SK-N-SH treated with all-trans-retinoic acid at 6 μM for 48 hours (cell line): ENCODE measurements at places on chromosomes 1 and 21.
A peak's percentile ranks its signal among the peaks of the same experiment; 100 is the strongest.

DNA sequence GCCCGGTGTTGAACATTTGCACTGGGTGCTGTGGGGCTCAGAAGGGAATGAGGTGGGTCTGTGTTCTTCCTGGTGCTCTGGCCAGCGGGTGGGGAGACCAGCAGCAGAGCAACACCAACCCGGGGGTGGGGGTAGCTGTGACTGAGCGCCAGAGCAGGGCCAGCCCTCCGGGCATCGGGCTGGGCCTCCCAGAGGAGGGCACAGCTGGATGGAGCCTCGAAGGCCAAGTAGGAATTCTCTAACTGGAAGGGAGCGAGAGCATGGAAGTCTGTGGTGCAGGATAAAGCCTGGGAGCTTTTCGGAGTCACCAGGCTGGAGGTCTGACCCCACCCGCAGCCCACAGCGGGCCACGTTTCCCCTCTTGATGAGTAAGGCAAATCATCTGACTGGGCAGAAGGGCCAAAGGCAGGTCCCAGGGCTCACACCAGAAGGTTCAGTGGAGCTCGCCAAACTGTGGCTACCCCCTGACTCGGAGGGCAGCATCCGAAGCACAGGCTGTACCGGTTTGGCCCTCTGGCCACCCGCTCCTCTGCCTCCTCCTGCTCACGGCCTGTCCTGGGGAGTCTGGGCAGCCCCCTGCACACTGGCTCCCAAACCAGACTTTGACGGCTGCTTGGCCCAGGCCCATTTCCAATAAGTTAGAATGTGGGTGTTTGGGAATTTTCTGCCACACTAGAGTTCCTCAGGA lies 18.8 kb downstream of the SLC1A7 start:
- no peak for ATAC-seq

GRCh38 chr1:228316589-228317387 lies 89.8 kb downstream of the TRIM11 start:
- no peak for ATAC-seq

GRCh38 chr1:200753650-200754198 lies 15.0 kb downstream of the CAMSAP2 start:
- ATAC-seq, result no peak; the same call in 1 of the 3 replicates

DNA sequence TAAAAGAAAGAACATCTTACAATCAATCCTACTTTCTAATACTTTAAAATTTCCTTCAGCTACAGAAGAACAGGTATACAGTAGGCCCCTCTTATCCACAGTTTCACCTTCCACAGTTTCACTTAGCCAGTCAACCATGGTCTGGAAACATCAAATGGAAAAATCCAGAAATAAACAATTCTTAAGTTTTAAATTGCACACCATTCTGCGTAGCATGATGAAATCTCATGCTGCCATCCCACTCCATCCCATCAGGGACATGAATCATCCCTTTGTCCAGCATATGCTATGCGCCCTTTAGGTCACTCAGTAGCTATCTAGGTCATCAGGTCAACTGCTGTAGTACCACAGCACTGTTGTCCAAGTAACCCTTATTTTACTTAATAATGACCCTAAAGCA lies 67.7 kb downstream of the HSF2BP start:
- 0 out of 3 replicates have a peak, but pooled peaks have one; percentile 26 for ATAC-seq

DNA sequence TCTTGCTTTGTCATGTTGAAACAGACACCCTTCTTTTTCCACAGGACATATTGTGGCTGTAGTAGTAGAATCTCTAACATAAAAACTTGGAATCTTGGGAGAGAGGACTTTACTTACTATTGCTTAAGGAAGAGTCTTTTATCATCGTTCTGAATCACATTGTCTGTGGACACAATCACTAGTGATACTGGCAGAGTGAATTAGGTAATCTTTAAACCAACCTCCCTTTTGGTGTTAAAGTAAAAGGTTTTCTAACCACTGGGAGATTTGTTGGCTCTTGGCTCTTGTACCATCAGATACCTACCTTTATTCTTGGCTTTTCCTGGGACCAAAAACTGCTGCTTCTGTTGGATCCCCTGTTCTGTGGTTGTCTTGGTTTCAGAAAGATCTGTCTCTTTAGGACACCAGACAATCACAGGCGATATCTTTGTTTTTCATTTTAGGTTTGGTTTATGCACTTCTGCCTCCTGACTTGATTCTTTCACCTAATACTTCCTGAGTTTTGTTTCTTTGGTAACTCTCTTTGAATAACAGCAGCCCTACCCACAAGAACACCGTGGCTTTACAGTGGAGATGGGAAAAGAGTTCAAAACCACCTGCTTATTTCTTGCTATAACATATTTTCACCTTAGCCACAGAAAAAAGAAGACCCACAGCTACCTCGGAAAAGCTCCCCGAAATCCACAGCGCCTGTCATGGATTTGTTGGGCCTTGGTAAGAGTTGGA lies 36.6 kb upstream of the ZFP69B start:
- ATAC-seq, result no peak

GRCh38 chr21:45578176-45578801 lies 36.0 kb upstream of the SLC19A1 start:
- no peak for ATAC-seq

DNA sequence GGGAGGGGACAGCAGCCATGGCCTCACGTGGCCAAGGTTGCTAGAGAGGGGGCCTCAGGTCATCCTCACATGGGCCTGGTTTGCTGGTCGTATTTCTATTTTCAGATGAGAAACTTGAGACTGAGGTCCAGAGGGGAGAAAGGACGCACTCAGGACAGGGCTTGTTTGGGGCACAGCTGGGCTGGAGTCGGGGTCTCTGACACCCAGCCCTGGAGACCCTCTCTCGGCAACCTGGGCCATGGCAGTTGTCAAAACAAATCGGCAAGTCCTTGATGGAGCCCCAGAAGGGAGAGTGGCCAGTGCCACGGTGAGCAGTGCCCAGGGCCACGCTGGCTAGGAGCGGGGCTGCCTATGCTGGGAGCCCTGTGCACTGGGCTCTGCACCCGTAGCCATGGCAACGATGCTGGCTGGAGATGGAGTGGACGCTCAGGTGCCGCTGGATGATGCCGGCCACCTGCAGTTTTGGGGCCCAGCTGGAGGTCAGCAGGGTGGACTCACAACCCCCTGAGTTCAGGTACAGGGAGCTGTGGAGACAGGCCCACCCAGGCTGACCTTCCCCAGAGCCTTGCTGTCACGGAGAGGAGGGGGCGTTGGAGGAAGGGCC lies 11.1 kb downstream of the LRRC3 start:
- ATAC-seq, result no peak

DNA sequence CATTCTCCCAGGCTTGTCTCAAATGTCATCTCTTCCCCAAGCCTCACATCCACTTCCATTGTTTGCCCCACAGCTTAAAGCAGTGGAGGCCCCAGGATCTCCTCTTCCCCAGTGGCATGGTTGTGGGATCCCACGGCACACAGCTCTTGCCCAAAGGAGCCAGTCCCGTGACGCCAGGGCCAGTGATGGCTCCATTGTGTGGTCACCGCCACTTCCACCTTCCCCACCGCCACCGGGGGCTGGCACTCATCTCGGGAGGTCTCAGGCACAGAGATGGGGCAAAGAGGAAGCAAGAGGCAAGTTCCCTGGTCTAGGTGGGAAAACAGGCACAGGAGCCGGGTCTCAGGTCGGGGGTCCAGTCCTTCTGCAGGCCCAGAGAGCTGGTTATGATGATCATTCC lies 22.9 kb upstream of the ALDH4A1 start:
- ATAC-seq, result no peak

- ATAC-seq, result peak; percentile 70
Observed at GRCh38 chr1:83102630-83103071, 896.3 kb downstream of the TTLL7 start.

DNA sequence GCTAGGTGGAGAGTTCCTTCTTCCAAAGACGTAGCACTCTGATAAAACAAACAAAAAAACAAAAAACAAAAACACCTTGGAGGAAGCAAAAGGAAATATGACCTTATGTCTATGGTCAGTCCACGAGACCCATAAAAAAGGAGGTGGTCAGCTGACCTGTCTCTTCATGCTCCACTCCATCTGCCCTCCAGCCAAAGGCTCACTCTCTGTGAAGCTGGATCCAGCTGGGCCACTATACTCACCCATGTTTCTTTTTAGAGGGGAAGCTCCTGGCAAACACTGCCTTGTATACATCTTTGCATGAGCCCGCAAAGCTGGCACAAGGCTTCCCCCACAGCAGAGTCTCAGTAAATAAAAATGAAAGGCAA lies 126.1 kb upstream of the CACHD1 start:
- ATAC-seq, result peak; percentile 28; the same call in 2 of the 3 replicates

DNA sequence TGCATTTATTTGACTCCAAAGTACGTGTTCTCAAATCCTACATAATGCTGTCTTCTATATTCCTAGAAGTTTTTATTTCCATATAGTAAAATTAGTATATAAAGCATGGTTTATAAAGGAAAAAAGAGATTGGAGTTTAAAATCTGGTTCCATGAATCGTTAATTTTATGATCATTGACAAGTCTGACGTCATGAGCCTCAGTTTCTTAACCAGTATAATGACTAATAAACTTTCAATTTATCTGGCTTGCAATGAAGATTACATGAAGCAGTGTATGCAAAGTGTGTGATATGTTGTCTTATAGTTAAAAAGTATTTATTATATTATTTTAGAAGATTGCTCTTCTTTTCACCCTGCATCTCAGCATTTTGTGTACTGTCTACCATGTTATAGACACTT lies 421.4 kb upstream of the LRRC7 start:
- ATAC-seq, result no peak

- ATAC-seq, result no peak
Observed at GRCh38 chr1:183262628-183263200, 76.7 kb downstream of the LAMC2 start.

DNA sequence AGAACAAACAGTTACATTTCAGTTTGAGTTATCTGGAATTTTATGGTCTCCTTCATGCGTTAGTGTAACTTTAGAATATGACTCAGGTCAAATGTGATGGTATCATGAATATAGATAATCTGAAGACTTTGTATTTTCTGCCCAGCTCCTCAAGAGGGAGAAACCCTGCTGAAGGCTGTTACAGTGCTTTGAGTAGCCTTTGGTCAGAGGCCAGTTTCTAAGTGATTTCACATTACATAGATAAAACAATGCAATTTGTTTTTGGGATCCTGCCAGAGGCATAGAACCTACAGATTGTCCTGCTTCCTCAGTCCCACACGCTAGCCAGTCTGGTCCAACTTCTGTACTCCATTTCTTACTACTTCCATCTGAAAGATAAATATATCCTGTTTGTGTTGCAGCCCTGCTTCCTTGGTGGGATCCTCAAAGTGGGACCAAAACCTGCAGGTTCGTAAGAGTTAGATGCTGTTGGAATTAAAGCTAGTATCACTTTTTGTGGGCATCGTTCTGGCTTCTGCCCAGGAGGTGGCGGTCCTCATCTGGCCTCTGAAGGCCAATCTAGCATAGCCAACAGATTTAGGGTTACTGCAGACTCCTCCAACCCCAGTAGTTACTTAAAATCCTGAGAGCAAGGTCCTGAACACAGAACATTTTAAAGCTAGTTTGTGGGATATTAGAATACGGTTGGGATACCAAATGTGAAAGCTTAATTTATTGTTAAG lies 645.8 kb upstream of the USP24 start:
- peak; percentile 78 for ATAC-seq

- peak; percentile 60; the same call in 2 of the 3 replicates for ATAC-seq
Observed at GRCh38 chr1:219220945-219221344, 47.3 kb downstream of the LYPLAL1 start.

GRCh38 chr1:8055973-8056372 lies 29.9 kb upstream of the ERRFI1 start:
- ATAC-seq, result peak; percentile 87

DNA sequence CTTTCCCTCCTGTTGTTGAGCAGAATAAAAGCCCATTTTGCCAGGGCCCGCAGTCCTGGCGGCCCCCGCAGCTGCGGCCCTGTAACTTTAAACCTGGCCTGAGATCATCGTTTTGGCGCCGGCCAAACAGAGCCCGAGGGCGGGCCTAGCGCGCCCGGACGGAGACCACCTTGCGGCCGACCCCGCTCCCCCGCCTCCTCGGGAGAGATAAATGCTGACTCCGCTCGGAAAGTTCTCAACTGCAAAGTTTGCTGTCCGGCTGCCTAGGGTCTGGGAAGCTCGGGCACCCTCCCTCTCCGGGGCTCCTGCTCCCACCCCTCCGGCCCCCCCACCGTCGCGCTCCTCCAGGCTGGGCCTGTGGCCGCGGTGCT lies at the start of gene PDPN:
TSS of gene PDPN (plus strand) at position 238 of the 371 bp plus-strand sequence. CDS start 202 bp downstream, outside the sequence.
- no peak for ATAC-seq

DNA sequence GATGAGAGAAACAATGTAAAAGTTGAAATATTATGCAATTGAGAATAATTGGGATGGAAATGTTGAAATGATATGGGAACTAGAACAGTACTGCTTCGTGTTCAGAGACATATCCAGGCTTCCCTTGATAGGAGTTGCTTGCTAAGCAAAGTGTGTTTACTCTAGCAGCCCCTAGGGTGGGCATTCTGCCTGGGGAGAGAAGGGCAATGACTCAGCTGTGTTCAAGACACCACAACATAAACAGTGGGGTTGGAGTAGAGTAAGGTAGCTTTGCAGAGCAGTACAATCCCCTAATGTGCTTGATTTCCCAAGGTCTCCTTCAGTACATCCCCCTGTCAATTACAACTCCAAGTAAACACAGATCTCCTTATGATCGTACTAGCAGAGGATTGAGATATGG lies 4.8 kb upstream of the PCNX2 start:
- ATAC-seq, result no peak

- ATAC-seq, result no peak; the same call in 2 of the 3 replicates
Observed at GRCh38 chr1:204990059-204990664, 52.9 kb upstream of the CNTN2 start.

DNA sequence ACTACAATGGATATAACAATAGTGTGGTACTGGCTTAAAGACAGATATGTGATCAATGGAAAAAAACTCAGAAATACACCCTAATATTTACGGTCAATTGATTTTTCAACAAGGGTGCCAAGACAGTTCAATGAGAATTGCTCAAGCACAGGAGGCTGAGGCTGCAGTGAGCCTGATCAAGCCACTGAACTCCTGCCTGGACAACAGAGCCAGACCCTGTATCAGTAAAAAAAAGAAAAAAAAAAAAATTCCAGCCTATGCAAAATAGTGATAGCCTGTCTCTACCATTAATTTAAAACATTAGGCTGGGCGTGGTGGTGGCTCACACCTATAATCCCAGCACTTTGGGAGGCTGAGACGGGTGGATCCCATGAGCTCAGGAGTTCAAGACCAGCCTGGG lies 70.0 kb downstream of the SLC27A3 start:
- ATAC-seq, result no peak

GRCh38 chr1:226624526-226624925 lies 76.0 kb downstream of the STUM start:
- ATAC-seq, result no peak

DNA sequence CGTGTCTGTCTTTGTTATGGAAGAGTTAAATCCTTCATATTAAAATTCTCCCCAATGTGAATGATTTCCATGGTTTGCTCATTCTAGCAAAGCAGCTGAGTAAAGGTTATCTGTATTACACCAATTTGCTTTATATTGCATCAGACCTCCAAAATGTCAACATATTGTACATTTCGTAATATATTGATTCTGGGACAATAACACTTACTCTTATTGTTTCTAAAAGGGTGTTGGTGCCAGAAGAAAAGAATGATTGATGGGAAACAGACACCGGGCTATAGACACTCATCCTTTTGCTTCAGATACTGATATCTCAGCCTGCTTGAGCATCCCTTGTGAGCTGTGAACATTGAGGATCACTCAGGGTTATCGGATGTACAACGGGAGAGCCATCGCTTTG lies 7.0 kb downstream of the NTNG1 start:
- ATAC-seq, result no peak
